Aorta (tissue), 5 donors: ENCODE measurements at places on chromosomes 2 and 18. TPM values are rescaled to one million over a fixed set of nuclear protein-coding genes. Genes with fewer than 3 reads are reported as not detected.

DNA sequence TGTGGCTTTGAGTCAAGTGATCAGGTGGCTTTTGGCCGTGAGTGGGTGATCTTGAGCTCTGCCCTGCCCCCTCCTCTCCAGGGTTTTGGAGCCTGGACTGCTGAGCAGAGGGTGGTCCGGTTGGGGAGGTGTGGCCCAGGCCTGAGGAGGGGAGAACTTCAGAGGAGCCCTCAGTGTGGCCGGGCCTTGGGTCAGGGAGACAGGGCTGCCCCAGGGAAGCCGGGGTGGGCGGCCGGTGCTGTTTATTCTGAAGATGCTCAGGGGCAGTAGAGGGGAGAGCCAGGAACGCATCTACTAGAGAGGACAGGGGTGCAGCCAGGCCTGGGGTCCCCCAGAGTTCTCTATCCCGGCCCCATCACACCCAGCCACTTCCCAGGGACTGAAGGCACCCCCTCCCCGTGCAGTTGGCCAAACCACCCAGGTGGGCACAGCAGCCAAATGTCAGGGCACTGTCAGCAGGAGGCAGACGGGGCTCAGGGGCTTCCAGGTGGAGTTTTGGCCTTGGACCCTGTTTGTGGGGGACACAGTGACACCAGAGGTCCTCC, 963 bp downstream of the ERFE start:
- peak; percentile 75 for DNase-seq

Gene SOWAHC
- 7.9 TPM for polyA plus RNA-seq

DNA sequence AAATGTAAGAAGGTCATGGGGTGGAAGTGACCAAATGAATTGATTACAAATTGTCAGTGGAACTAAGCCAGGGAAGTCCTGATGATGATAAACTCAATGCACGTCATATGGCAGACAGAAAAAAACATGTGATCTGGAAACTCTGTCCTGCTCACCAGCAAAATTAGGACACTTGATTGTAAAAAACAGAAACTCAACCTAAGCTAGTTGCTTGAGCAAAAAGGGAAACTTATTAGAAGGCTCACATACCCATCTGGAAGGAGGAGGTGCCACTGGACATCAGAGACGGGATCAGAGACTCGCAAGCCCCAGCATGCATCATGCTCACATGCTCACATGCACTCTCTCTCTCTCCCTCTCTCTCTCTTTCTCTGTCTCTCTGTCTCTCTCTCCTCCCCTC, 96.8 kb downstream of the SP3 start:
- no peak for DNase-seq

- no peak for DNase-seq
Measured at GRCh38 chr2:180075870-180076269, 68.8 kb upstream of the CWC22 start.

Gene DSG4
- polyA plus RNA-seq = not detected

DNA sequence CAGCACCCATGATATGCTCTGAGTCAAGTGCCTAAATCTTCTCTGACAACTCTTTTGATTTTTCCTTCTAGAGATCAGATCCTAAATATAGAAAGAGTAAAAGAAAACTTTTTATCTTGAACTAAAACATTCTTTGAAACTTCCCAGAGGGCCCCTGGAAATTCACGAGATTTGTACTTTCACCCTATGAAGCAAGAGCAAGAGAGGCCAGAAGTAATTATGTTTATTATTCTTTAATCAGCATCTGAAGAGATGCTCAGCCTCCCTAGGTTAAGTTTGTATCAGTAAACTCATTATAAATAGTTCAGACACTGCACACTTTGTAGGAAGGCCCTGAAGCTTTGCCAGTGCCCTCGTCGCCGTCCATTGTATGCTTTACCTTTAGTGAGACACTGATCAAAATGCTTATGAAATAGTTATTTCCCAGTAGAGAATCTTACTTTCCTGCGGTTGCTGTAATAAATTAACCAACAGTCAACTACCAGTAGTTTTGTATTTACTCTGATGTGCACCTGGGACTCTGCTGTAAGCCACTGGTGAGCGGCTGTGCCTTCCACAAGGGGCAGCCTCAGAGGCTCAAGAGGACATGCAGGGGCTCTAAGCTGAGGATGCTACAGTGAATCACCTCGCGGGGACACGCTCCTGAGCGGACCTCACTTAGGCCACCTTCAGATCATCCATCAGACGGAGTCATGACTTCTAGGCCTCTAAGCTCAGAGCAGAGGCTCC, 71.9 kb downstream of the BIN1 start:
- DNase-seq = peak; percentile 30

- no peak for DNase-seq
Measured at GRCh38 chr18:45228796-45229388, 386.4 kb upstream of the SLC14A2 start.

DNA sequence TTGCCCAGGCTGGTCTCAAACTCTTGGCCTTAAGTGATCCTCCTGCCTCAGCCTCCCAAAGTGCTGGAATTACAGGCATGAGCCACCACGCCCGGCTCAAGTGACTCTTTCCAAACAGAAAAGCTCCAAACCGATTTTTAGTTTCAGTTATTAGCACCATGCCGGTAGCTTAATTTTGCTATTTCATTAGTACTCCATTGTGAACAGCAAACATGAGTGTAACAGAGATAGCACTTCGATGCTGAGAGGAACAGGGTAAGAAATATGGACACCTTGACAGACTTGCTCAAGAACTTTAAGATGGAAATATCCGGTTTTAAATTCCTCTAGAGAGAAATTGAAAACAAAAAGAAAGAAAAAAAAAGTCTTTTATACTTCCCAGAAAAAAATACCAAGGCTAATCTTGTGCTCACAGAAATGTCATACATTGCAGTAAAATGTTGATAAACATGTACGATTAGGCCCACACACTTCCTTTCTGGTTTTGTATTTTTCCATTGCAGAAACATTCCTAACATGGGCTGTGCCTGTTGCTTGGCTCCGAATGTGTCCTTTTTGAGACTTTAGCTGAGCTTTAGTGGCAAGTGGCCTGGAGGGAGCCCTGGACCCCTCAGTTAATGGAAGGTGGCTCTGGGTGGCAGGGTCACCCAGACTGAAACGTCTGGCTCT, 18.3 kb downstream of the FHL2 start:
- DNase-seq = no peak

DNA sequence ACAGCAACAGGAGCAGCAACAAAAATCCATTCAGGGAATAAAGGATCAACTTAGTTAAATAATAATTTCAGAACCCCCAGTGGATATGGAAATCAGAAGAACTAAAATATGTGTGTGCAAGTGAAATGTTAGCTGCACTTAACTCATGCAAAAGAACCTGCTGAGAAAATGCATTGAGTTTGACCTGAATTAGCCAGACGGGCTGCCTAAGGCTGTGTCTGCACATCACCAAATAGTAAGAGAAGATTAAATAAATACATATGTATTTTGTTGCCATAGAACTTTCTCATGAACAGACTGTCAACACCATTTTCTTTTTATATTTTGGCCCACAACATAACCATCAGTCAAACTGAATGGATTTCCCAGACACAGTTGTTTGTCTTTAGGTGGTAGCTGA, 262.0 kb upstream of the PIK3C3 start:
- DNase-seq = no peak

DNA sequence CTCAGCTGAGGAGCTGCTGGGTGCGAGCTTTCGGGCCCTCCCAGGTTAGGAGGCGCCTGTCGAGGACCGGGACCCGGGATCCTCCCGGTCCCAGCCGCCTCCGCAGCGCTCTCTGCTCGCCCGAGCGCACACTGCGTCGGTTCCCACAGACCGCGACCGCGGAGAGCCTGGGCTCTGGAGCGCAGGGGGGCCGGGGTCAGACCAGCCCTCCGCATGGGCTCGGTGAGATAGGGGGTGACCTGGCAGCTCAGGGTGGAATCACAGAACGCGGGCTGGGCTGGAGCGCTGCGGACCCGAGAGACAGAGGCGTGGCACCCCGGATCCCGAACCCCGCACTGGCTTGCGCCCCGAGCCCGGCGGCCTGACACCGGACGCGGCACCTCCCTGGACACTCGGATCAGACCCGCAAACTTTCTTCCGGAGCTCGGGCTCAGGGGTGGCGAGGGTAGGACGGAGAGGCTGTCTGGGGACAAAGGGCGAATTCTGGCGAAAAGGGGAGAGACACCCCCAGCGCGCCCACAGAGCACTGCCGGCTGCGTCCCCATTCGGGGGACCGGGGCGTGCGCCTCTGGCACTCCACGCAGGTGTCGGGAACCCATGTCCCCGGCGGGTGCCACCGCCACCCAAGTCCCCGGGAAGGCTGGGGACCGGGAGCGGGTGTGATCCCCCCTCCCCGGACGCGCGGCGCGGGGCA, 612 bp downstream of the DIPK1C start:
- no peak for DNase-seq

DNA sequence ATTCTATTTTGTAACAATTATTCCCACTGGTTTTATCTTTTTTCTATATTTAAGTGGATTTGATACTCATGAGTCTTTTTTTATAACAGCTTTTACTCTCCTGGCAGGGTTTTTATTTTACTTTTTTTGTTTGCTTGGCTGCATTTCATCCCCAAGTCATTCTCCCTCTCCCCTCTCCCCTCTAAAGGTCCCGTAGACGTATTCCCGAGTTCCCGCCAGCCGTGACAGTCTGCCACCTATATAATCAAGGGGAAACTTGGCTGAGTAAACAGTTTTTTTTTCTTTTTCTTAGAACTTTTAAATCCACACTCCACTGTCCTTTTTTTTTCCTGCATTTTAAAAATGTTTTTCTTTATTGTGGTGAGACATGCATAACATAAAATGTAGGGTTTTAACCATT, 433.1 kb upstream of the HS6ST1 start:
- no peak for DNase-seq

Gene CNGA3
- polyA plus RNA-seq = not detected

Gene LIMS3
- 4.7 TPM for polyA plus RNA-seq

Gene ID2
- polyA plus RNA-seq = 159 TPM

Gene ABCB11
- polyA plus RNA-seq = 0.03 TPM

DNA sequence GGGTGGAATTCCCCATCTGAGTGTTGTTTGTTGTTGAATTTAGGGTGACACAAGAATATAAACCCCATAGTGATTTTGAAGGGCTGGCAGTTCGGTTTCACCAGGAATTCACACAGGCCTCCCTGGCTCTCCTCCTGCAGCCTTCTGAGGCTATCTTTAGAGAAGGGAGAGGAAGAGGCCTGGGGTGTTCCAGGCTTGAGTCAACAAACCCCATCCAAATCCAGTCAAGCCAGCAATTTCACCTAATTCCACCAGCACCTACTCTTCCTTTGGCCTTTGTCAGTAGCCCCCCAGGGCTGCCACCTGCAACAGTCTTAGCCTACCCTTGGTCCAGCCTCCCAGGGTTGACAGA, 32.0 kb downstream of the MARCHF4 start:
- DNase-seq = no peak
